ENCODE measurements at places on chromosomes 2 and 18.

- DNase-seq: no peak
Observed at GRCh38 chr2:189350540-189351209, 90.6 kb upstream of the WDR75 start.

- no peak for DNase-seq
Observed at GRCh38 chr2:59184276-59185020, 943.3 kb upstream of the FANCL start.

GRCh38 chr2:60512641-60513040 lies 40.8 kb downstream of the BCL11A start:
- no peak for DNase-seq

- no peak for DNase-seq
Observed at GRCh38 chr18:44789710-44790109, 109.0 kb downstream of the SETBP1 start.

- no peak for DNase-seq
Observed at GRCh38 chr2:183455056-183455455, 330.8 kb downstream of the NUP35 start.

DNA sequence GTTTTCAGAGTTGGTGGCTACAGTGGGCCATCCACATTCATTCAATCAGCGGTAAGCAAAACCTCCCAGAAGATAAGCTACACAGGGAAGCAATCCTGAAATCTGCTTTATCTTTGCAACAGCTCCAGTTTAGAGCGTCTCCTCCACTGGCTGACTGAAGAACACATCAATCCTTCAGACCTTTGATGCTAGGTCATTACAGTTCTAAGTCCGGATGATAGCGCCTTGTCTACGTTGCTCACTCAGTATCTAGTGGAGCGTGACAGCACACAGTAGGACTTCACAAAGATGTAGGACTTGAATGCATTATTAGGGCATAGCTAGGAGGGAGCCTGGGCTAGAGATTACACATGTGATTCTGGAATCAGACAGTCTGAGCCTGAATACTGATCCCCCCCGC lies 5.0 kb downstream of the COLEC12 start:
- DNase-seq: no peak

GRCh38 chr2:236086971-236087465 lies 81.2 kb downstream of the GBX2 start:
- no peak for DNase-seq

- DNase-seq: peak; percentile 53
Observed at GRCh38 chr18:3044931-3045698, 32.2 kb upstream of the LPIN2 start.

GRCh38 chr2:234770031-234770506 lies 181.7 kb upstream of the SH3BP4 start:
- DNase-seq: no peak

GRCh38 chr2:211416373-211416772 lies 860.0 kb downstream of the CPS1 start:
- DNase-seq: no peak
